ENCODE measurements at places on chromosomes 4 and X.

DNA sequence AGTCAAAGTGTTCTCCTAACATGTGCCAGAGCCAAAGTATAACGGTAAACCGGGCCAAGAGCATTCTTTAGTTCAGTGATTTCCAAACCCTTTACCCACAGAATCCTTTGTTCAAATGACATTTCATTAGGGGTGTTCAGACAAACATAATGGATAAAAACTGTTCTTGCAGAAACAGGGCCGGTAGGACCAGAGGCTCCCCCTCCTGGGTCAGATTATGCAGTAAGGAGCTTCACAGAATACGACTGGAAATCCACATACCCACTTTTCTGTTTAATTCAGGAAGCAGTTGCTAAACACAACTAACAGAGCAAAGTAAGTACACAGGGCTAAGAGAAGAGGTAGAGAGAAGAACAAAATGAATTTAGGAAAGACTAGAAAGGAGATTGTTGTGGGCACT is 46.6 kb upstream of the TMEM184C start:
- peak; percentile 71 for DNase-seq

DNA sequence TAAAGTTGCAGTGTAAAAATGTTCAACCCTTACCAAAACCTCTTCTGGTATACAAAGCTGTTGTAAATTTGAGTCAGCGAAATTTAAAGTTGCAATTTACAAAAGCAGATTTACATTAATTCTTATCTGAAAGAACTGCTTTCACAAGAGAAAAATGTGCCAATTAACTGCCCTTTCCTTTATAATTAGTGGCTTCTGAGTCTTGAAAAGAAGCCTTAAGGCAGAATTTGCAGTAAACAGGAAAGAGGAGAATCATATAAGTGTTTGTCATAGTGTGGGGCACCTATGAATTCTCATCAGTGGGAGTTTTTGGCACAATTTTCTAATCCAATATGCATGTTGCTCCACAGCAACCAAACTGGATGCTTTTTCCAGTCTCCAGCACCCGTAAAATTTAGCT is 125.3 kb upstream of the GABRG1 start:
- DNase-seq, result no peak

GRCh38 chr4:117660668-117661067 is 373.6 kb upstream of the NDST3 start:
- DNase-seq, result no peak

DNA sequence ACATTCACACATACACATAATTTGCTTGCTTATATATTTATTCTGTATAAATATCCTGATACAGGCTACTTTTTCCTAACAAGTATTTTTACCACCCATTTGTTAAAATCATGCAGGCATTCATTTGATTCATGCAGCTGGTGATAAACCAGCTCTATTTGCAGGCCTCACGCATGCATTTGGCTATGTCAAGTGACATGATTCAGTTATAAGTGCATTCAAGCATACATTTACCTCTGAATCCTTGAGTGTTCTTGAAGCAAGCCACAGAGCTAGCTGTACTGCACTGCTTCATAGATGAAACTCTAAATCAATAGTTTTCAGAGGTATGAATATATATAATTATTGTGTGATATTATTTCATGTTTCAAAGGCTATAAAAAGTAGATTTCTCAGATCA is 544.0 kb upstream of the AGA start:
- DNase-seq, result no peak

DNA sequence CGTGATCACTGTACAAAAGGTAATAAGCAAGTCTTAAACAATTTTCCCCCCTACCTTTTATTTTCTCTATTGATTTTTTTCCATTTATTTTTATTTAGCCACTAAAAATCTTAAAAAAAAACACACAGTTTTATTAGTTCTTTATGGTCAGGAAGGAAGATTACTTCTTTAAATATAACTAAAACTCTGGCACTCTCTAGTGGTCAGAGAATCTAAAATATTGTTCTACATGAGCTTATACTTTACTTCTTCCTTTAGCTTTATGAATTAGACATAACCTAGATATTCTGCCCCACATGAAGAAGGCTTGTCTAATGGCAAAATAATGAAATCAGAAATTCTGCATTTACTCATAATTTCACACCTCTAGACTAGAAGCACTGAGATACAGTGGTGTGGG is 135.2 kb downstream of the PDE5A start:
- DNase-seq, result peak; percentile 36

DNA sequence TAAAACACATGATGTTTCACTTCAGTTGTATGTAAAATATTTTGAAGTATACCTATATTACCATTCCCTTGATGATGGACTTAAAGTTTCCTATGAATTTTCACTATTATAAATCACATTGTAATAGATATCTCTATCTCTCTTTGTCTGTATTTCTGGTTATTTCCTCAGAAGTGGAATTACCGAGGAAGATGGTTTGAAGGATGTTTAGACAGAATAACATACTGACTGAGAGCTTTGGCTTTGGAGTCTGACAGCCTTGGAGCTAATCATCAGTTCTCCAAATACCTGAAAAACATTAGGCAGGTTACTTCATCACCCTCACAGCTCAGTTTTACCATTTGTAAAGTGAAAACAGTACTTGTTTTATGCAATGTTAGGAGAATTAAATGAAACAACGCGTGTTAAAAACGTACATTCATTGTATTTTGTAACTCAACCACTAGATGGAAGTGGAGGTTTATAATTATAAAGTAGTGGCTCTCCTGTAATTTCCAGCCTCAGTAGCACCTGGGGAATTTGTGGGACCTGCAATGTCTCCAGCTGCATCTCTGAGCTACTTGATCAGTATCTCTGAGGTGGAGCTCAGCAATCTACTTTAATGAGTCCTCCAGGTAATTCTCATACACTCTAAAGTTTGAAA is 14.3 kb downstream of the JCHAIN start:
- DNase-seq, result peak; percentile 70

GRCh38 chrX:32126997-32127396 is 1055.2 kb upstream of the FTHL17 start:
- DNase-seq, result no peak

DNA sequence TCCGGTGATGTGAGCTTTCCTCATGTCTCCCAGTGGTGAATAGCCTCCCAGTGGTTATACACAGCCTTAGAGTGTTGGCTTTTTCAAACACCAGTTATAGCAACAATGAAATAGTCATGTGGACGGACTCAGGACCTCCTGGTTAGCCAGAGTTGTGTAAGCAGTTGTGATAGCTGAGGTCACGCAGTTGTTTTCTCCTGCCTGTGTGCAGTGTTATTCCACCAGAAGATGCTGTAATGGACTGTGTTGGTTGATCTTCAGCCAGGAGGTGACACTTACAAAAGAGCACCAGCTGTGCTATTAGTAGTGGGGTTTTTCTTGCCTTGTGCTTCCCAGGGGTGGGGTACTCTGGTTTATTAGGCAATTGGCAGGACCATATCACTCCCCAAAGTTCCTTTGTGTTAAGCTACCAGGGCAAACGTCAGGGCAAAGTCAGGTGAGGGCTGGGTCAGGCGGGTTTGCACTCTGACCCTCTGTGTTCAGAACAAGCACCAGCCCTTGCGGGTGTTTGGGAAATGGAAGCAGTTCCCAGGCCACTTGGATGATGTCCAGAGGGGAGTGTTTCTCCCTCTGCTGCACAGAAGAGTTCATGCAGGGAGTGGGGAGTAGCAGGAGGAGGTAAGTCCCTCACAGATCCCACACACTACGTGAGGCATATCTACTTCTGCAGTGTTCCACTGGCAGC is 252.6 kb downstream of the TMEM47 start:
- peak; percentile 38 for DNase-seq

GRCh38 chr4:75037252-75037651 is 104.3 kb downstream of the PARM1 start:
- DNase-seq, result no peak

- DNase-seq, result no peak
Observed at GRCh38 chrX:41677183-41678060, 11.4 kb upstream of the GPR34 start.

GRCh38 chrX:117538178-117539089 is 578.2 kb downstream of the KLHL13 start:
- DNase-seq, result no peak

DNA sequence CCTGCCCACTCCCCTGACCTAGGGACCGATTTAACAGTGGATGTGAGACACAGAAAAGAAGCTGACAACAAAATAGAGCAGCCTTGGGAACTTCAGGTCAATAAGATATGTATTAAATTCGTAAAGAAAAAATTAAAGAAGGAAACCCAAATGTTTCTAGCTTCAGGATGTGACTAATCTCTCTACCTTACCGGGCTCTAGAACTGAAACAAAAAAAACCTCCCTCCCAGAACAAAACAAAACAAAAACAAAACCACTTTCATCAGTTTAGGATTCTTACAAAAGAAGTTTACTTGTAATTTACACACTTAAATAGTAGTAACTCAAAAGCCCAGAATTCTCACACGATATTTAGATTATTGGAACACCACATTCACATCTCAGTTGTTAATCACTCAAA is 185.8 kb upstream of the RPS6KA3 start:
- no peak for DNase-seq

- DNase-seq, result no peak
Observed at GRCh38 chrX:50814701-50815100, 707 bp upstream of the SHROOM4 start.

GRCh38 chr4:73387552-73387951 is 16.5 kb upstream of the ALB start:
- no peak for DNase-seq

DNA sequence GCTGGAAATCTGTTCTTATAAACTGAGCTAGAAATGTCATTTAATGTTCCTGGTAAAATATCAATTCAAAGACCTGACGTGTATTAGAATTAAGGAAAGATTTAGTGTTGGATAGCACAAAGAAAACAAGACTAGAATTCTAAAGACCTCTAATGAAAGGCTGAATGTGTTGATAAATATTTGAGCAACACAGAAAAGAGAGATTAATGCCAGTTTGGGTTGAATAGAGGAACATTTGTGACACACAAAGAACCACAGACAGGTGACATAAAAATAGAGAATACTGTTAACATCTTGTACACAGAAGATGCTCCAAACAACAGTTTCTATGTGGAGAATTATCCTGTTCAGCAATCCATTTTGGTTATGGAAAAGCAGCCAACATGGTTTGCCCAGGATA is 222.1 kb upstream of the GALNT7 start:
- DNase-seq, result no peak

DNA sequence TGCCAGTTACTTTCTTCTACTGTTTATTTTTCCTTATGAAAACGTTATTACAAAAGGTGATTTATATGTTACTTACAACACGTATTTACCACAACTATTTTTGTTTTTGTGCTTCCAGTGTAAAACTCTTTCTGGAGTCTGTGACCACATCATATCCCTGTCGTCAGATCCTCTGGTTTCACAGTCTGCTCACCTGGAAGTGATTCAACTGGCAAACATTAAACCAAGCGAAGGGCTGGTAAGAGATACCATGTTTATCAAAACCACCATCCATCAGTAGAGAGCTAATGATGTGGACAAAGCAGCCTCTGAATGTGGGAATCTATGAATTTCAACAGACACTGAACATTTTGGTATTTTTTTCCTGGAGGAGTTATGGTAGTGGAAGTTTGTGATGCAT is 116.1 kb downstream of the CNKSR2 start:
- DNase-seq, result no peak

GRCh38 chr4:153198719-153199118 is 5.5 kb upstream of the TRIM2 start:
- no peak for DNase-seq

- DNase-seq, result no peak
Observed at GRCh38 chr4:136599890-136600289, 932.4 kb downstream of the PCDH18 start.

DNA sequence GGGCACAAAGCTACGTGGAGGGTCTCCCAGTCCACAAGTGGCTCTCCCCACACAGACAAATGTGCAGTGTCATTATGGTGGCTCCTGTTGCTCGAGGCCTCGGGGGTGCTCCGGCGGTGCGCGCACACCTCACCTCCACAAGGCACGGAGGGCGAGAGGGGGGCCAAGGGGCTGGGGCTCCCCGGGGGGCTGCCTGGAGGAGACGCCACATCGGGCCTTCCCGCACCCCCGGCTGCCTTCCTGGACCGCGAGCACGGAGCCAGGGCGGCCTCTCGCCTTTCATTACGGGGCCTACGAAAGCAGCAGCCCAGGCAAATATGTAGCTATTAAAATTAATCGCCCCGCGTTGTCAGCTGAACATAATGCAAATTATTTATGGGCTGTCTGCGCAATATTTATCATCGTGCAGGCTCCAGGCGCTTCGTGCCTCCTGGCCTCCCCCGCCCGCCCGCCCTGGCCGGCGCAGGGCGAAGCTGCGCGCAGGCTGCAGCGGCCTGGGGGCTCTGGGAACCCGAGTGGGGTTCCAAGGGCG is 70.8 kb upstream of the BCOR start:
- no peak for DNase-seq

GRCh38 chrX:114952696-114953095 is 64.7 kb downstream of the IL13RA2 start:
- DNase-seq, result no peak

- no peak for DNase-seq
Observed at GRCh38 chrX:149715468-149715867, 3.6 kb downstream of the MAGEA11 start.

GRCh38 chrX:38662640-38663039 is 101.3 kb downstream of the TSPAN7 start:
- no peak for DNase-seq

GRCh38 chr4:152486429-152487389 is 49.2 kb downstream of the FBXW7 start:
- DNase-seq, result no peak

GRCh38 chr4:138114434-138114833 is 127.7 kb downstream of the SLC7A11 start:
- peak; percentile 44 for DNase-seq

GRCh38 chrX:40880712-40881111 is 145.4 kb upstream of the MED14 start:
- DNase-seq, result no peak

- DNase-seq, result no peak
Observed at GRCh38 chr4:2085496-2085901, 26.4 kb downstream of the NAT8L start.

DNA sequence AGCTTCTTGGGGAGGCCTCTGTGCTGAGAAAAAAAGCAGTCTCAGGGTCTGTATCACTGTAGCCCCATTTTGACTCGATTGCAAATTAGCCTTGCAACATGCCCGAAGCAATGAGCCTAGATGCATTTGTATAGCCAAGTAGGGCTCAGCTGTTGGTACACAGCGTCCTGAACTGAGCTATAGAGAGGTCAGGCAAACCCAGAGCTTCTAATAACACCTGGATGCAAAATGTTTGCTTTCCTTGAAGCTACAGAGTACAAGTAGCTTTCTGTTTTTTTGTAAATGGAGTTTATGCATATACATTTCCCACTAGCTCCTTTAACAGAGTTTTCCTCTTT is 87.8 kb downstream of the PLAC1 start:
- DNase-seq, result no peak

GRCh38 chr4:106095408-106095807 is 200.1 kb downstream of the NPNT start:
- no peak for DNase-seq

- DNase-seq, result peak; percentile 53
Observed at GRCh38 chr4:82201805-82202641, 171.8 kb downstream of the HNRNPD start.

GRCh38 chr4:81467672-81467964 is 4.1 kb downstream of the RASGEF1B start:
- DNase-seq, result no peak

- no peak for DNase-seq
Observed at GRCh38 chrX:101383679-101384205, 2.2 kb downstream of the BTK start.

GRCh38 chr4:56762484-56763250 is 58.8 kb downstream of the SPINK2 start:
- no peak for DNase-seq
